ENCODE measurements at places on chromosomes 2 and 18. TPM values are rescaled to one million over a fixed set of nuclear protein-coding genes. Genes with fewer than 3 reads are reported as not detected.
A peak's percentile ranks its signal among the peaks of the same experiment; 100 is the strongest.

Gene ACTG2
- 7.9 TPM for total RNA-seq

GRCh38 chr2:28643327-28643726, 108.3 kb upstream of the PPP1CB start:
- DNase-seq, result no peak

Gene POTEC
- not detected for total RNA-seq

Gene SERPINB11
- 1.0 TPM for total RNA-seq

DNA sequence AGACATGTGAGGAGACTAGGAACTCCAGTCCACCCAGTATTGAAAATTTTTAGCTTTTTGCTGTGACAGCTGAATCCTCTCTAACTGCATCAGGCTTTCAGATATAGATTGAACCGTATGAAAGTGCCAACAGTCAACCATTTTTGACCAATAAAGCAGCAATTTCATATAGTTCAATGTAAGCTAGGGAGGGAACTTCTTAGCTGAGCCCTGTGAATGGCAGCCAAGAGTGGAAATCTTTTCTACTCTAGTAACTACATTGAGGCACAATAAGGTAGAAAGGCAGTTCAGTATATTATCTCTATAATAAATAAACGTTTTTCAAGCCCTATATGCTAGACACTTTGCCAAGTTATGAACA, 96.3 kb upstream of the TANK start:
- peak; percentile 17 for DNase-seq

Gene SOX11
- 15.8 TPM for total RNA-seq

GRCh38 chr2:58158481-58158880, 82.6 kb downstream of the FANCL start:
- no peak for DNase-seq

GRCh38 chr2:209471037-209471436, 47.2 kb downstream of the MAP2 start:
- DNase-seq, result no peak
